Stimulated activated CD4-positive, alpha-beta T cell treated with anti-CD3 and anti-CD28 coated beads, Interleukin-1b, Interleukin-23, amount 100 ng/mL, for 1 hour (primary cell): ENCODE measurements at places on chromosomes 4 and X.

- no peak for DNase-seq
Observed at GRCh38 chr4:99573735-99574368, 772 bp upstream of the MTTP start.

GRCh38 chrX:69079268-69079667 is 86.0 kb downstream of the PJA1 start:
- no peak for DNase-seq

- DNase-seq, result no peak
Observed at GRCh38 chr4:70714079-70714887, 7.5 kb upstream of the RUFY3 start.

- no peak for DNase-seq
Observed at GRCh38 chrX:23919148-23919547, 11.3 kb downstream of the CXorf58 start.

DNA sequence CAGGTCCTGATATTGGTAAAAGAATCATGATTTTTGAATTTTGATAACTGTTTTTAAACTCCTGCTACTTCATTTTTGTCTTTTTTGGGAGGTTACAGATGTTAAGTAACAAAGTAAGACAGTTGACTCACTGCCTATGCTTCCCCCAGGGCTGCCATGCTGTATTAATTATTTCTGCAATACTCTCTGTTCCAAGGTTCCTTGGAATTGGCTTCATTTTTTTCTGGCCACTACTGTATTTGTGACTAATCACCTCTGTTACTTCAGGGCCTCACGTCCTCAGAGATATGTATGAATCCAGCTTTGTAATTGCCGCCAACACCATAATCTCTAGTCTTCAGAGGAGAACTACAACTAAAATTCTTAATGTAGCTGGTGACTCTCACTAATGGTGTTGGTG is 1729.3 kb downstream of the C4orf33 start:
- no peak for DNase-seq

GRCh38 chr4:8167815-8168214 is 9.2 kb upstream of the ABLIM2 start:
- no peak for DNase-seq

DNA sequence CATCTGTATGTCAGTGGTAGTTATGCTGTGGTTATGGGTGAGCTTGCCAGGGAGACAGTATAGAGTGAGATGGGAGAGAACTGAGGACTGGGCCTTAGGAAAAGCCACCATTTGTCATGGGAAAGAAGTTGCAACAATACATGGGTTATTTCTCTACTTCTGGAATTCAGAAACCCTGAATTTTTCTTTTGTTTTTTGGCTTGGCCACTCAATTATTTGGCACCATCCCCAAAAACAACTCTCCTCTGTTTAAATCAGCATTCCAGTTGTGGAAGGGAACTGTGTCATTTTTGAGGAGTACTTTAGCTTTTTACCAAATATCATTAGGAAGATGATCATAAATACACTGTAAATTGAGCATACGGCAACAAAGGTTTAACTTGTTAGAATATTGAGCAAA is 41.1 kb upstream of the ACSL4 start:
- DNase-seq, result no peak

DNA sequence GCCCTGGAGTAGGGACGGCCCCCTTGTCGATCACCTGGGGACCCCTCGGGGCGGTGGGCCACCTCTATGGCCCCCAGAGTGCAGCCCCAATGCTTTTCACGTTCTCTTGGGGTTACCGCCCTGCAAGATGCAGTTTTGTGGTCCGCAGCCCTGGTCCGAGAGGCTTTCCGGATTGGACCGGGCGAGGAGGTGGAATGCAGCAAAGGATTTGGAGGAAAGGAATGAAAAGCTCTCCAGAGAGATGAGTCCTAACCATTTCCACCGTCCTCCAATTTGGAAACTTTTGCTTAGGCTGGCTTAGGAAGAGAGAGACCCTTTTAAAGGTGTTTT is 601 bp downstream of the SLC25A43 start:
- no peak for DNase-seq

GRCh38 chr4:144734522-144734921 is 88.6 kb downstream of the HHIP start:
- DNase-seq, result no peak

- no peak for DNase-seq
Observed at GRCh38 chrX:48626401-48627298, 29.4 kb downstream of the WDR13 start.

- DNase-seq, result no peak
Observed at GRCh38 chr4:33658971-33659370, 2585.3 kb downstream of the ARAP2 start.

DNA sequence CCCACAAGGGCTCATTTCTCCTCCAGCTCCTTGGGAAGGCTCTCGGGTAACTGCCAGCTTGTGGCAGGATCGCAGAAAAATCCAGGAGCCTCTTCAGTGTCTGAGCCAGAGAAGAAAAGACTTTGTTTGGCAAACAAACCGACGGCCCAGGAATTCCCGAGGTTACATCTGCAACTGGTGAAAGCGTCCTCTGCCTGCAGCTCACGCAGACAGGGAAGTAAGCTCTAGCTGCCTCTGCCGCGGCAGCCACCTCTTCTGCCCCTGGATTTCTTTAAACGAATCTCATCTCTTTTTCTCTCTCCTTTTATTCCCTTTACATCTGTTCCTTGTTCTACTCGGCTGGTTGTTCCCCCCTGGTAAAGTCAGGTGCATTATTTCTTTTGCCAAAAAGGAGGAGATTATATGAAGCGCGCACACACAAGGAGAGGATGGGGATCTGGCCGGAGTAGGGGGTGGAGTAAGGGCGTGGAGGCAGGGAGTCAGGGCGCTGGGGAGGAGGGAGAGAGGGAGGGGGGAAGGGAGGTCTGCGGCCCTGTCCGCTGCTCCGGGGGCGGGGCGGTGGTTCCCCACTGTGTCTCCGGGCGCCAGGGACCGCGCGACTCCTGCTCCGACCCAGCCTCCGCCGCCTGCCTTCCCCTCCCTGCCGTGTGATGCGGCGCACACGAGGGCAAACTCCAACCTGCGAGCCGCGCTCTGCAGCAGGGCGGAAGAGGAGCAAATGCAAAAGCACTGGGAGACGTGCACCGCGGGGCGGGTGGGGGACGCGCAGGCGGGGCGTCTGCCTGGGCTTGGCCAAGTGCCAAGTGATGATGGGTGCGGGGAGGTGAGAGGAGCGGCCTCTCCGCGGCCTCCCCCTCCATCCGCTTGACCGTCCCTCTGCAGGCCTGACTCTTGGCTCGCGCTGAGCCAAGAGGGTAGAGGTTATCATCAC is at the start of gene DCHS2:
DCHS2 (minus strand) TSS at position 459 of the 931 bp plus-strand sequence; CDS start at position 15, 444 bp downstream.
- no peak for DNase-seq

DNA sequence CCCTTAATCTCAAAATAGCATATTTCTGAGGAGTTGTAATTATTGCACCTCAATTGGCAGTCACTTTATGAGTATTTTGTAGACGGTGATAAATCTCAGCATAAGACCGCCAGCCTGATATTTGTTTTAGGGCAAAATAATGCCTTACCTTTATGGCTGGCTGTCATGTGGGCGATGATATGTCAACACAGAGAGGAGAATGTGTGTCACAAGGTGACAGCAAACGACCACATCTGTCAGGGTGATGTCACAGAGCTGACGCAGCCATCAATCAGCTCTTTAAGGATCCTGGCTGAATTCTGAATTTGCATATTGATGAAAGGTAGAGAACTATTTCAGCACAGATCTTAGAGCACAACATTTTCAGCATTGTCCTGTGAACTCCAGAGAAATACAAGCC is 209.7 kb downstream of the CEP135 start:
- DNase-seq, result no peak

DNA sequence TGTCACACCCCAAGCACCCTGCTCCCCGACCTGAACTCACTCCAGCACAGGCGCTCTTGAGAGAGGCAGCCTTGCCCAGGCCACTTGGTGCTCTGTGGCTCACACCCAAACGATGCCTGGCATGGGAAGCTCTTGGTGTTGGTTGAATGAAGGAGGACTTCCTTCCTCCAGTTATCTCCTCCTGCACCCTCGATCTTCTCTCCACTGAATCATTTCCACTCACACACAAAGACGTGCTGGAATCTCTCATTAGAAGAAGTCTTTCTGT is 90.5 kb upstream of the TRIM2 start:
- no peak for DNase-seq

- DNase-seq, result no peak
Observed at GRCh38 chr4:94341481-94342370, 910 bp downstream of the HPGDS start.

- DNase-seq, result no peak
Observed at GRCh38 chr4:185534866-185535611, at the start of gene PDLIM3. Gene PDLIM3 (minus strand): TSS chr4:185535507. CDS start chr4:185535434, 73 bp downstream.

DNA sequence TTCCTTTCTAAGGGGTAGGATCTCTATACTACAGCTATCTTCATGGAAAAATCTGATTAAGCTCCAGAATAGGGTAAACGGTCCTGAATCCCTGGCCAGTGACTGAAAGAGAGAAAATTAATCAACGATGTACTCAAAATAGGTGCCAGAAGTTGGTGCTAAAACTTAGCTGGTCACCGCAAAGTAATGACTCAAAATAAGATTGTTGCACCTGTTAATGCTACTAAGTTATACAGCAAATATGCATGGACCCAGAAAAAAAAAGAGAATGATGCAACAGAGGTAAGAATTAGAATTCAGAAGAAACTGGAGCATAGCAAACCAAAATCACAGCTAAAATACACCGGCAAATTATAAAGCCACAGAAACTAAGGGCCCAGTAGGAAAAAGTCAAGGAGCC is 239.7 kb upstream of the FAM241A start:
- no peak for DNase-seq

GRCh38 chrX:19852014-19853005 is 35.1 kb downstream of the SH3KBP1 start:
- DNase-seq, result no peak

DNA sequence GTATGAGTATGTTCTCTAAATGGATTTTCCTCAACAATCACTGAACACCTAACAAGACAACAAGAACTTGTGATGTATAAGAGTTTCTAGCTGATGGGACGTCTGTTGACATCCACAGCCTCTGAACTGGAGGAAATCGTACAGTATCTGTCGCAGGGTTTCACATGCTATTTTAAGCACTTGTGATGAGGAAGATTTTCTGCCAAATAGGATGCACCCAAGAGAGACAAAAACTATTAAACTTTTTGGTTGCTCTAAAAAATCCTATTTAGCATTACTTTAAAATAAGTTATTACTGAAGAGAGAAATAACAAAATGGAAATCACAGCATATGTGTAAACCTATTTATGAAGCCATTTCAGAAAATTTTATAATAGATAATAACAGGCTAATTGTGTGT is 356.1 kb upstream of the SLC7A11 start:
- DNase-seq, result no peak

GRCh38 chrX:148813967-148814366 is 313.6 kb downstream of the AFF2 start:
- no peak for DNase-seq

- DNase-seq, result no peak
Observed at GRCh38 chr4:36178484-36178883, 65.8 kb downstream of the ARAP2 start.

DNA sequence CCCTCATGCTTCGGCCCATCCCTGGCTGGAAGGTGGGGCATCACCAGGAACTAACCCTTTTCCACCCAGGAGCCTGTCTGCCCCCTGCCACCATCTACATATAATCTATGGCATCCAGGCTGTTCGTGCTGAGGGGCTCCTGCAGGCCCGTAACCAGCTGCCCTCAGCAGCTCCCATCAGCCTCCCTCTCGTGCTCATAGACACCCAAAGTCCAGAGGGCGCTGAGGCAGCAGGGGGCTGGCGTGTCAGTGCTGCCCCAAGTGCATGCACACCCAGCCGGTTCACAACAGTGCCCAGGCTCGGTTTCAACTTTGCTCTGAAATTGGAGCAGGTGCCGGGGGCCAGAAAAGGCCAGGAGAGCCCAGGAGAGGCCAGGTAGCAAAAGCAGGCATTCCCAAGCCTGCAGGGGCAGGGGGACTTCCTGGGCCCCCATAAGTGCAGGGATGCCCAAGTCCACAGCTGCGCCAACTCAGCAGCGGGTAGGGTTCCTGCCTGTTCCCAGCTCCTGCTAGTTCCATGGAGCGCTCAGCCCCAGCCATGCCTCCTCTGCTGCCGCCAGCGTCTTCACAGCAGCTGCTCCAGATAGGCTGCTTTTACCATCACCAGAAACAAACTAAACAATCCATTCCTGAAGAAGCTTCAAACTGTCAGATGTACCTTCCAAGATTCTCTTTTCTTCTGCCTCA is 558.2 kb upstream of the GNPDA2 start:
- no peak for DNase-seq

DNA sequence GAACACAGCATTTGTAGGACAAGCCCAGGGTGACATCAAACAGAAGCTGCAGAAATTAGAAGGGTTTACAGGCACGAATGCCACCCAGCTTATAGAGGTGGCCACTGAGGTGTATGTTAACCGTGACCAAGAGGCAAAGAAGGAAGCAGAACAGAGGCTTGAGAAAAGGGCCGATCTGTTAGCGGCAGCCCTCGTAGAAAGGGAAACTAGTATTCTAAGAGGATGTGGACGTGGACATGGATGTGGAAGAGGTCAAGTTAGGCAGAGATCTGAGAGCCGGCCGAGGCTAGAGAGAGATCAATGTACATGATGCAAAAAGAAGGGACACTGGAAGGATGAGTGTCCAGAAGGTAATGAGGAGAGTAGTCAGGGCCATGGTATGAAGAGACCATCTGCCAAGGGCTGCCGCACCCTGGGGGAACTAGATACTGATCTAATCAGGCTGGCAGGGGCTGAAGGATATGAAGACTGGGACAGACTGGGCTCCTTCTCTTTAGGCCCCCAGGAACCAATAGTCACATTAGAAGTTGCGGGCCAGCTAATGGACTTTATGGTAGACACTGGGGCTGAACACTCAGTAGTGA is 27.5 kb downstream of the LIAS start:
- no peak for DNase-seq

- DNase-seq, result no peak
Observed at GRCh38 chr4:132227151-132227856, 921.8 kb upstream of the PCDH10 start.

GRCh38 chrX:41457613-41458192 is 10.6 kb downstream of the NYX start:
- no peak for DNase-seq

DNA sequence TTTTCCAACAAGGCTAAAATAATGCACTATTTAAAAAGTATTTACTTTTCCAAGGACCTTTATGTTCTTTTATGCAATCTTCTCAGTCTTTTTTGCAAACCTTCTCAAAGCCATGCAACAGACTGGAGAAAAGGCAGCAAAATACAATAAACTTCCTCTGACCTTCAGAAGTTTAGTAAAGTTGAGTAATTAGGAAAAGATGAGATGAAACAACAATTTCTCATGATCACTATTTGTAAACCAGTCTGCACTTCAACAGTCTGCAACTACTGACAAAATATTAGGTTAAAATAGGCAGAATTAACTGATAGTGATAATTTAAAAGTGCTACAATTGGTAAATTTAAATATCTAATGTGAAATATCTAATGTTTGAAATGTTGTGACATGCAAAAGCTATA is 884.9 kb upstream of the PCDH10 start:
- DNase-seq, result no peak

GRCh38 chr4:123706973-123707372 is 310.4 kb downstream of the SPRY1 start:
- DNase-seq, result no peak

GRCh38 chrX:109777749-109778148 is 44.7 kb upstream of the ACSL4 start:
- DNase-seq, result no peak
